ENCODE measurements at places on chromosomes 5 and 9.

DNA sequence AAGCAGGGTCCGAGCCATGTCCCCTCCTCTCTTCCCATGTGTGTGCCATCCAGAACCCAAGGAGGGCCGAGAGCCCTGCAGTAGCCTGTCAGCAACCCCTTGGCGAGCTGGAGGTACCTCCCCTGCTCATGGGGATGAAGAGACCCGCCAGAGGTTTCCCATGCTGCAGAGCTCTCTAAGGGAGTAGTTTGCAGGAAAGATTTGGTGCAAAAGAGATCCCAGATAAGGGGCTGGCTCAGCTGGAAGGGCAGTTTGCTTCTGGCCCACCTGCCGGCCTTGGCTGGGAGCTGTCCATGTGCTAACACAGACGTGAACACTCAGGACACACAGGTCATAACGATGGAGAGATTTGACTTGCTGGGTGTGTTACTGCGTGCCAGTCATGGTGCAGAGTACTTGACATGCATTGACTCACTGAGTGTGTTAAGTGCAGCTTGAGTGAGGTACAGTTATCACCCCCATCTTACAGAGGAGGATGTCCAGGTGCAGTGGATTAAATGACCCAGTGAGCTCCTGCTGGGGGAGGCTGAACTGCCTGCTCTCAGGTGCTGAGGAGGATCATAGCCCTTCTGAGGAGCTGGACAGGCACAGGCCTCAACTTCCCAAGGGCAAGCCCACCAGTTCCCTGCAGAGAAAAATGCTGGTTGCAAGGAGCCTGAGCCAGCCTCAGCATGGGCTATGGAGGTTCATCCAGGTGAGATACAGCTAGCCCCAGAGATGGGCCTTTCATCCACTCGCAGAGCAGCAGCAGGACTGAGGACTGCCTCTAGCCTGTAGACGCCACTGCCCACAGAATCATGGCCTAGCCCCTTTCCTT, 6.3 kb upstream of the SLC25A48 start:
- no peak for DNase-seq

DNA sequence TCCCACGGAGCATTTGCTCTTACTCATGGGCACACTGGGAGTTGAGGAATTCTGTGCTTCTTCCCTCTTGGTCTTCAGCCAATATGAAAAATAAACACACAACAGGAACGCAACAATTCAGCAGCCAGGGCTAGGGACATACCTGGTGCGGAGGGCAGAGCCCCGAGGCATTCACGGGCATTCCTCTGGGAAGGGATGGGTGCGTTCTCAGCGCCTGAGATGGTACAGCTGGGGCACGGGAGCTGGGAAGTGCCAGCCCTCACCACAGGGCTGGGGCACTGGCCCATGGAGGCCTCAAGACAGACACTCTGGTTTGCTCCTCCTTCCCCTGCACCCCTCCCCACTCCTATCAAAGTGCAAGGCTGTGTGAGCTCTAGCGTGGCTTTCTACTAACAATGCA, 2.1 kb downstream of the SLC6A3 start:
- no peak for DNase-seq

- no peak for DNase-seq
Measured at GRCh38 chr5:133685402-133686018, 73.2 kb upstream of the FSTL4 start.

DNA sequence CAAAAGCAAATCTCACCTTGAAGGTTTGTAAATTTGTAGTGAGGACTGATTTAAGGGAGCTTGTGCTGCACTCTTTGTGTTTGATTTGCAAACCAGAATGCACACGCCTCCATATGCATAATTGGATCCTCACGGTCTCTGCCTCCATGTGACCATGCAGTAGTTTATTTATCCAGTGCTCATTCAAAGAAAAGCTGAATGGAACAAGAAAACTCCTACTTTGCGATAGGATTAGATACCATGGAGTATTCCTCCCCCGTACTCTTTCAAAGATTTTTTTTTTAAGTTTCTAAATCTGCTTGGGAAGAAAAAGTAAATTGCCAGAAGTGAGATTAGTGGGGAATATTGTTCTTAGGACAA, 290.4 kb upstream of the TUT7 start:
- DNase-seq: no peak

DNA sequence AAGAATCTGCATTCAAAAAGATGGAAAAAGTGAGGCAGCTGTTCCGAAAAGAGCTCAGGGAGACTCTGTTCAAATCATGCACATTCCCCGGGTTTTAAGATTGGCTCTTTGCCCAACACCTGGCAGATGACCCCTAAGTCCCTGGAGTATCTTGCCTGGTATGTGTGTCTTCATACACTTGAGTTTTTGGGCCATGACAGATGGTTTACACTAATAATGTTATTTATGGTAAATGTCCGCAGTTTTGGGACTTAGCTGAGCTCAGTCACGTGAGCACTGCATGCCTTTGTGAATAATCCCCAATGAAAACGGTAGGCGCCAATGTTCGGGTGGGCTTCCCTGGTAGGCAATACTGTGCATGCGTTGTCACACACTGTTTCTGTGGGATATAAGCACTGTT, 316.1 kb downstream of the PRDM9 start:
- DNase-seq: no peak

DNA sequence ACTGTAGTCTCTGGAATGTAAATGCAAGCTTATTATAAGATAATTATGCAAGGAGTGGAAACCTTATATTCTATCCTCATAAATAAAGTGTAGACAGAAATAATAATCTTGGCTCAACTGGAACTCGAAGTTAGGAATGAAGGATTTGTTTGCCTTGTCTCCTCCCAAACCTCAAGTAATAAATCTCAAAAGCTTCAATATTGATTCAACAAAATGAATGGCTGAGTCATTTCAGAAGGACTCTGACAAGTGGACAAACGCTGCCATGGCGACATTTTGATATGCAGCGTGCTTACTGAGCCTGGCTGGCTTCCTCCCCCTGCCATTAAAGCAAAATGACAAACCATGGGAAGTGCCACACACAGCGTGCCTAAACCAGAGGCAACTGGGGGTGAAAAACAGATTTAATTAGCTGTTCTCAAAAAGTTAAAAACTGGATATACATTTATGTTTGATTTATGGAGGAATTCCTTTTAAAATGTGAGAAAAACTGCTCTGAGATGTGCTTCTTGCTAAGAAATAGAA, 10.5 kb upstream of the ADGRV1 start:
- no peak for DNase-seq

- no peak for DNase-seq
Measured at GRCh38 chr5:113125371-113125770, 148.8 kb downstream of the DCP2 start.

DNA sequence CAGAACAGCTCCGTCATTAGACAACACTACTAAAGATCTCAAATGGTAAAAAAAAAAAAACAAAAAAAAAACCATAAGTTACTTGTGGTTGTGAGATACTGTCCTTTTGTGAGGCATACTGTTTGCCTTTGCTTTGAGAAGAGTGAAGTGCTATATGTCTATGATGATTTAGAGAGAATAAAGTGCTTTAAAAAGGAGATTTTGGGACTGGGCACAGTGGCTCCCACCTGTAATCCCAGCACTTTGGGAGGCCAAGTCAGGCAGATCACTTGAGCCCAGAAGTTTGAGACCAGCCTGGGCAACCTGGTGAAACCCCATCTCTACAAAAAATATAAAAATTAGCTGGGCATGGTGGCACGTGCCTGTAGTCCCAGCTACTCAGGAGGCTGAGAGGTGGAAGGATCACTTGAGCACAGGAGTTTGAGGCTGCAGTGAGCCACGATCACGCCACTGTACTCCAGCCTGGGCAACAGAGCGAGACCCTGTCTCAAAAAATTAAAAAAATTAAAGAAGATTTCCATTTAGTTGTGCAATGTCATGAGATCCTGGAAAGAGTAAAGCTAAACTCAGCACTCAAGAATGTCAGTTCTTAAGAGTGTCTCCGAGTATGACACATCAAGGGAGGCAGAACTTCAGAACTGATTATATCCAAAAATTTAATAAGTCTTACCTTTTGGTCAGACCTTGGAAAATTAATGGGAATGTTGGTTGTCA, 87.3 kb downstream of the PRDM6 start:
- DNase-seq: peak; percentile 10

GRCh38 chr5:45799388-45799787, 103.2 kb upstream of the HCN1 start:
- no peak for DNase-seq

DNA sequence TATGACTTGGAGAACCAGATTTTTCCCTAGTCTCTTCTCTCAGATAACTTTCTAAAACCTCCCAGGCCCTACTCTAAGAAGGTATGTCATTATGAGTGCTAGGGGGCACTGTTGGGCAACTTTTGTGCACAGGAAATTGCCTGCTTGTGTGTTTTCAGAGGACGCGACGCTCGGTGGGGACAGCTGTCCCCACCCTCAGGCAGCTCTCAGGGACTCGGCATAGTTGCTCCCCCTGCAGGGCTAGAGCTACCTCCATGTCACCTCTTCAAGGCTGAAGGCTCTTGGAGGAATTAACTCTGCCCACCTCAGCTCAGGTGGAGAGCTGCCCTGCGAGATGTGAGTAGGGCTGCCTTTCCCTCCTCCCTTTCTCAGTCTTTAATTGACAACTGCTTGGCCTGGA, 10.2 kb upstream of the TIFAB start:
- no peak for DNase-seq

GRCh38 chr9:129006328-129007034, 21.6 kb downstream of the SH3GLB2 start:
- DNase-seq: no peak

- DNase-seq: no peak
Measured at GRCh38 chr9:72154468-72155285, 5.4 kb downstream of the GDA start.

GRCh38 chr9:82091610-82092009, 103.0 kb downstream of the SPATA31D1 start:
- no peak for DNase-seq

DNA sequence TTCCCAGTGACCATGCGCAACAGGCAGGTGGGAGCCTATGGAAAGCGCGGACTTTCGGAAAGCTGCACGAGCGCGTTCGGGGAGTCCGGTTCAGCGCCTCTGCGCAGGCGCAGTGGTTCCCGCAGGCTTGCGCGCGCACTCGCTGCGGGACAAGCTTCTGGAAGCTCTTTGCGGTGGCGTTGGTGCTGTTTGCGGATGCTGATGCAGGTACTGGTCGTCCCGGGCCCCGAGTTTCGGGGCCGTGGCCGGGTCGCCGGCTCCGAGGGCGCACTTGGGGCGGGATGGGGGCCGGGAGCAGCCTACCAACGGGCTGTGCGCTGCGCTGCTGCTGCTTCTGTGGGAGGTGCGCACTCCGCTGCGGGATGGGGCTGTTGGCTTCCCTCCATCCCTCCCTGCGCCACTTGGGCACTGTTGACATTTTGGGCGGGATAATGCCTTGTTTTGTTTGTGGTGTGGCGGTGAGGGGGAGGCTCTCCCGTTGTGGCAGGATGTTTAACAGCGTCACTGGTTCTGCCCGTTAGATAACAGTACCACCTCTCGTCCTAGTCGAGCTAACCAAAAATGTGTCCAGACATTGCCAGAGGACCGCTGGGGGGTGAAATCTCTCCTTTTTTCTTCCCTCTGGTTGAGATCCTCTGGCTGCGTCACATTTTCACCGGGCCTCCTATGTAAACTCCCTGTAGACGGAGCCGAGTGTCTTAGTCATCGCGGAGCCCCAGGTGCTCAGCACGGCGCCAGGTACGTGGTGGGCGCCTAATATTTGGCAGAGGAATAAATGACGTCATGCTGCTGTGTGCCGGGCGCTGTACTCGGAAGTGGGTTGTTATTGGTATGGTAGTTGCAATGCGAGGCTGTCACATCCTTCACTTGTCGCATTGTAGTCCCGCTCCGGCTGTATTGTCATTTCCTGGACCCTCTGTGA, at the start of gene ZNF483:
TSS of gene ZNF483 (plus strand) at position 124 of the 922 bp plus-strand sequence. CDS start 2,217 bp downstream, outside the sequence.
- DNase-seq: peak; percentile 27

GRCh38 chr9:37174247-37174646, 53.9 kb downstream of the ZCCHC7 start:
- DNase-seq: no peak

GRCh38 chr5:14628346-14628745, 36.2 kb upstream of the OTULIN start:
- DNase-seq: peak; percentile 12

DNA sequence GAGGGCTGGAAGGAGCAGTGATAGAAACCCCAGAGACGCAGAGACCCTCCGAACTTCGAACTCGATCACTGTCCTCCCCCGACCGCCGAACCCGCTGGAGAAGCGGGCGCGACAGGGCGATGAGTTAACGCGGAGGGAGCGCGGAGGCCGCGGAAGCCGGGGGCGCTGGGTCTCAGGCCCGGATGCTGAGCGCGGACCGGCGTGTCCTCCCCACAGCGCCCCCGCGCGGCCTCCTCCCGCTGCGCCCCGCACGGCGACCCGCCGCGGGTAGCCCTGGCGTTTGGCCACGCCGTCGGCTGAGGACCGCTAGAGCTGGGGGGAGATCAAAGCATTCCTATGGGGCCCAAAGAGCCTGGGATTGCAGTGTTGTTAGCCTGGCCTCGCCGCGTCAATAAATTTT, 7.7 kb upstream of the DMRT2 start:
- no peak for DNase-seq

GRCh38 chr5:149802008-149802680, 72.0 kb downstream of the PPARGC1B start:
- no peak for DNase-seq

DNA sequence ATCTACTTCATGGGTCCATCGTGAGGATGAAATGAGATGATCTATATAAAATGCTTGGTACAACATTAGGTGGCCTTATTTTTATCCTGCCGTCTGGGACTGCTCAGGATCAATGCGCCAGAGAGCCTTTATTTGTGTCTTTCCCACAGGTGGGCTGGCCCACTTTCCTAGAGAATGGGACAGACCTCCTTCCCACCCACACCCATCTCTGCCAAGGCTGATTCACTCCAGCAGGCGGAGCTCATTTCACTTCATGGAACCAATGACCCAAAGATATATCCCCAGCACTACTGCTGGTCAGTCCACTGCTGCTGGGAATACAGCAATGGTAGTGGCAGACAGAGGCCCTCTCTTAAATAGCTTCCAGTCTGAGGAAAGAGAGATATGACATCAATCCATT, 35.7 kb downstream of the TGFBI start:
- DNase-seq: no peak

DNA sequence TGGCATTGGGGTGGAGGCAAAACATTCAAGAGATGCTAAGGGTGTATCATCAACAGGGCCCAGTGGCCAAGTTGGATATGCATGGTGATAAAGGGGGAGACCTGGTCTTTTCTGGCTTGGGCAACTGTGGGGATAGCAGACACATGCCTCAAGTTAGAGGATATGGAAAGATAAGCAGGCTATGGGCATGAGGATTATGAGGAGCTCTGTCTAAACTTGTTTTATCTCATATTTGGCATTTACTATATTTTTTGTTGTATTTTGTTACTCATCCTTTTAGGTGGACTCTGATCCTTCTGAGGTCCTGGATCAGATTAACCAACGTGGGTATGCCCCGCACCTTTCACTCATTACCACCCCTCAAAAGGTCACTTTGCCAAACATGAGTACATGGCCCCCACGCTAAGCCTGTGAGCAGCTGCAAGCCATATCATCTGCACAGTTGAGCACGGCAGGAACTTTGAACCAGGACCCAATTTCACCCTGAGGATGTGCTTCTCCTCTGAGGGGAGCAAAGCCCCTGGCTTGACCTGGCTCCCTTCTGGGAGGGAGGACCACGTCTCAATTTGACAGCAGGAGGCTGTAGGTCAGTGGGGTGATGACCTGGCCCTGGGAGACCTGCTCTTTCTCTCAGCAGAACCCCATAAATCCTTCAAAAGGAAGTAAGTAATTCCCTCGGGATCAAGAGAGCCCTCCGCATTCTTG, 71.1 kb upstream of the CD180 start:
- no peak for DNase-seq

- no peak for DNase-seq
Measured at GRCh38 chr5:61823781-61824180, 482.2 kb upstream of the KIF2A start.

- DNase-seq: no peak
Measured at GRCh38 chr5:80192507-80193241, 63.2 kb downstream of the SERINC5 start.

Measured in fibroblast of skin of left biceps (primary cell).